ENCODE measurements at places on chromosomes 16 and 17.
A peak's percentile ranks its signal among the peaks of the same experiment; 100 is the strongest.

GRCh38 chr16:16033208-16033717 is 83.8 kb downstream of the ABCC1 start:
- DNase-seq: no peak

DNA sequence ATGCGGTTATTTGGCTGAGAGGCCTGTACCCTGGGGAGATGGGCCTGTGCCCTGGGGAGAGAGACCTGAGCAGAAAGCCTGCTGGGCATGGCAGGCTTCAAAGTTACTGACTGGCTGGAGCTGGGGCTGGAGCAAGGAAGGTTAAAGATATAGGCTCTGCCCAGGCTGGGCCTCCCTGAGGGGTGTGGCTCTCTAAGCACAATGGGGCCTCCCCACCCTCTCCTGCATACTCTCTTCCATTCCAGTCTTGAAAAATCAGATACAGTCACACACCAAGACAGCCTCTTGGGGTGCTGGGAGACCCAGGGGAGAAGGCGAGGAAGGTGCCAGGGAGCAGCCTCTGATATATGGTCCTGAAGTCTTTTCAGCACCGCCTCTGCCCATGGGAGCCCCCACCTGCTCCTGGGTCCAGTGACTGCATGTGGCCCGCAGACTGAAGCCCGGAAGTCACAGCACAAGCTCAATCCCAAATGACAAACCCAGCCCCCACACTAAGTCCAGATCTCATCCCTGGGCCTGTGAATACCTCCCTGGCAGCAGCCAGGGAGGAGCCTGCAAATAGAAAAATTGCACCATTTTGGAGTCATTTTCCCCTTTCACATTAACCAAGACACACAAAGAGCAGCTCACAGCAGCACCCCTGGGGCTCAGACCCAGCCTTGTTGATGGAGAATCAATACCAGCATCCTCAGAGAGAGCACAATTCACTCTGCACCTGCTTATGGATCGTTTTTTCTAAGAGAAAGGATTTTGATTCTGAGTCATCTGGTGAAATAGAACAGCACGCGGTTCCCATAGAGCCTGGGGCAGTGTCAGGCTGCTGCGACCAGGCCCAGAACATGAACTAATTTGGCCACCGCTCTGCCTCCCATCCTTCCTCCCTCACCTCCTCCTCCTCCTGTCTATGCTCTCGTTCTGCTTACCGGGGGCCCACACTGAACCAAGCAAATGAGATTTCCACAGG is 25.6 kb upstream of the CACNG1 start:
- no peak for DNase-seq

DNA sequence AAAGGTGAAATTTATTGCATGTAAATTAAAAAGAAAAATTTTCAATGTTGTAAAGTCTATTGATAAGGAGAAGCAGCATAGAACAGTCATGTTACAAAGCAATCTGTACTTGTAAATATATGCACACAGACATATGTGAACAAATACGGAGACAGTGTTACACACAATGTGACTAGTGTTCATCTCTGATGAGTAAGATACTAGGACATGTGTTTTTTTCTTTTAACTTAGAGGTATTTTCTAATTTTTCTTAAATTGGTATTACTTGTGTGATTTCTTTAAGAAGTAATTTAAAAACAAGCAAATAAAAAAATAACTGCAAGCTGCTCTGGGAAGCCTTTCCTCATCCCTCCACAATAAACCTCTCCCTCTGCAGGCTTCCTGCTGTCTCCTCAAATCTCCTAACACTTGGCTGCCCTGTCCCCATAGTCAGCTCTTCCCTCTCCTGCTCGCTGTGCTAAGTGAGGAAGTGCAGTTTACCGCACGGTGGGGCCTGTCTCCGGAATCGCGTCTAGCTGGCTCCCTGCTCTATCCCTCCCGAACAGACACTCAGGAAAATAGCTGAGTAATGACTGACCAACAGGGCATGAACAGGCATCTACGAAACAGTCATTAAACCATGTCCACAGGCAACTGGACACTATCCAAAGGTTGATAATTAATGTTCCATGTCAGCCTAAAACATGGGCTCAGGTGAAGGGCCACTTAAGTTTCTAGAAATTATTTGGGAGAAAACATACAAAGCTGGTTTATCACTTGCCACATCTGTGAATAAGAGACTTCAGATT is 35.9 kb downstream of the CMTM4 start:
- DNase-seq: no peak

GRCh38 chr16:46785076-46785845 is 37.1 kb upstream of the MYLK3 start:
- DNase-seq: no peak

DNA sequence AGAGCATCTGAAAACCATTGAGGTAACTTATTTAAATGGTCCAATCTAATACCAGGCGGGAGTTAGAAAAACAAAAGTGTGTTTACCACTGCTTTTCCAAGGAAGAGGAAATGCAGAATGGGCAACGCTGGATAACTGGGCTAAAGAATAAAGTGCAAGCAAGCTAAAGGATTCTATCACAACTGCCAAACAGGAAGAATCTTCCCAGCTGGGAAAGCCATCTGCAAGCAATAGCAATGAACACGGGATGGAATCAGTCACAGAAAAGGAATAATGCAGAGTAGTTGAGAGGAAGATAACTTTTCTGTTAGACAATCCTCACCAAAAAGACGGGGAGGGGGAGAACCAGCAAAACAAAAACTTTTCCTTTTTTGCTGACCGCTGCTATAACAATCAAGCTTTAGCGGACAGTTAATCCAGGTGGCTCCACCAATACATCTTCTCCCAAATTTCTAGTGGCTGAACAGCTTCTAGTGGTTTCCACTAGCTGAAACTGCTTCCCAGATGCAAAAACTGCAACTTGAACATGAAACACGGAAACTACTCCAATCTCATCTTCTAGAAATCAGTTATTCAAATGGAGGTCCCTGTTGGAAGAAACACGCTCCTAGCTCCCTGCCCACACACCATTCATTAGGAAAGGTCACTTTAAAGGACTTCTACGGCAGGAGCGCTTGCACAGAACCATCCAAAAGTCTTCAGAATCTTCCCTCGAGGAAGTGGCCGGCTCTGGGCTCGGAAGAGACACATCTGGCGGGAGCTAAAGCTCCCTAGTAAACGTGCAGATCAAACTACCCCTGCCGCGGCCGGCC is 929 bp downstream of the TMEM11 start:
- DNase-seq: no peak

DNA sequence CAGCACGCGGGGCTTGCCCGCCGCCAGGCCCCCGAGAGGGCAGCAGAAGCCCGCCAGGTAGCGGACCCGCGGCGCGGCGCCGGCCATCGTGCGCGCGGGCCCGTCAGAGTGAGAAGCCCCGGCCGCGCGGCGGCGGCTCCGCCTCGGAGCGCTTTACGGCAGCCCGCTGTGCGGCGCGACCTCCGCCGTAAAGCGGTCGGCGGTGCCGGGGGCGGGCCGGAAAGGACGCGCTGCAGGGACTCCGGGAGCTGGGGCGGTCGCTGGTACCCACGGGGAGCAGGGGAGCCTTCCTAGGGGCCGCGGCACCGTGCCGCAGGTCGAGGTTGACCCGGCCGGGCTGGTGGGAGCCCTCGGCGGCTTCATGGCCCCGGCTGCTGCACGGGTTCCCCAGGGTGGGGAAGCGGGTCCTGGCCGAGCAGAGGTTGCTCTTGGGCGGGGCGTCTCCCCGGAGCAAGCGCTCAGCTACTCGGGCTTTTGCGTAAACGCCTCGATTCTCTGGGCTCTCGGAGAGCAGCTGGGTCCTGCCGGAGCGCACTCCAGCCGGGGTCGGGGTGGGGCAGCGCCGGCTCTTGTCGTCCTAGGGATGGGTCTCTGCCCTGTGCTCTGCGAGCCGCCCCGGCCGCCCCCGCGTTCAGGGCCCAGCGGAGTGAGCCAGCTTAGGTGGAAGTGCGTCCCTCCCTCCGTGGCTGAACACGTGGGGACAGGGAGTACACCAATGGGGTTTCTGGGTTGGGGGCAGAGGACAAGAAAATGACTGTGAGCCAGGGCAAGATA is at the start of gene FAAP100:
Gene FAAP100, minus strand, starts transcription at position 110 of the 774 bp plus-strand sequence. Its CDS starts 23 bp downstream, at position 87.
- DNase-seq: peak; percentile 72

GRCh38 chr17:33021731-33022408 is 30.2 kb downstream of the SPACA3 start:
- DNase-seq: no peak

Measured in progenitor cell of endocrine pancreas (in vitro differentiated cells).